ENCODE measurements at places on chromosomes 3 and 15. TPM values are rescaled to one million over a fixed set of nuclear protein-coding genes. Genes with fewer than 3 reads are reported as not detected.

DNA sequence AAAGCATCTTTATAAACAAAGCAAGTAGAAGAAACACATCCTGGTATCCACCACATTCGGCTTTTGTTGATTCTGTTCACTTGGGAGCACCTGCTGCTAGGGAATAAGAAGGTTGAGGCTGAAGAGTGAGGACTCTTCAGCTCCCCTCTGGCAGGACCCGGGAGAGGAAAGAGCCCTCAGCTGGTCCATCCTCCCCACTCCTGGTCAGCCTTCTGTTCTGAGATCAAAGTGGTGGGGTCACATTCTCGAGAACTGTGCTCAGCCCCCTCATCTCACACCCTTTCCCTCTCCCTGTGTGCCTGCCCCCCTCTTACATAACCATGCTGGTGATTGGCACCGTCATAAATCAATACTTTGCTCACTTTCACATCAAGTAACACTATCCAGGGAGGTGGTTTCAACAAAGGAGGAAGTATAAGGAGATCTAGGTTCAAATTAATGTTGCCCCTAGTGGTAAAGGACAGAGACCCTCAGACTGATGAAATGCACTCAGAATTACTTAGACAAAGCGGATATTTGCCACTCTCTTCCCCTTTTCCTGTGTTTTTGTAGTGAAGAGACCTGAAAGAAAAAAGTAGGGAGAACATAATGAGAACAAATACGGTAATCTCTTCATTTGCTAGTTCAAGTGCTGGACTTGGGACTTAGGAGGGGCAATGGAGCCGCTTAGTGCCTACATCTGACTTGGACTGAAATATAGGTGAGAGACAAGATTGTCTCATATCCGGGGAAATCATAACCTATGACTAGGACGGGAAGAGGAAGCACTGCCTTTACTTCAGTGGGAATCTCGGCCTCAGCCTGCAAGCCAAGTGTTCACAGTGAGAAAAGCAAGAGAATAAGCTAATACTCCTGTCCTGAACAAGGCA is at the start of gene NR1I2:
Gene NR1I2, plus strand, starts transcription at position 772 of the 869 bp plus-strand sequence.
- no peak for DNase-seq

Gene CYP1A2
- total RNA-seq: not detected

Gene CACNA2D2
- 1.6 TPM for total RNA-seq

GRCh38 chr15:101326026-101326315 is 30.9 kb upstream of the SNRPA1 start:
- no peak for DNase-seq

Gene TM4SF18
- total RNA-seq: 13.2 TPM

Gene SNURF
- 58.2 TPM for total RNA-seq

Gene MOBP
- not detected for total RNA-seq

Gene SELENOT
- total RNA-seq: 59.8 TPM

DNA sequence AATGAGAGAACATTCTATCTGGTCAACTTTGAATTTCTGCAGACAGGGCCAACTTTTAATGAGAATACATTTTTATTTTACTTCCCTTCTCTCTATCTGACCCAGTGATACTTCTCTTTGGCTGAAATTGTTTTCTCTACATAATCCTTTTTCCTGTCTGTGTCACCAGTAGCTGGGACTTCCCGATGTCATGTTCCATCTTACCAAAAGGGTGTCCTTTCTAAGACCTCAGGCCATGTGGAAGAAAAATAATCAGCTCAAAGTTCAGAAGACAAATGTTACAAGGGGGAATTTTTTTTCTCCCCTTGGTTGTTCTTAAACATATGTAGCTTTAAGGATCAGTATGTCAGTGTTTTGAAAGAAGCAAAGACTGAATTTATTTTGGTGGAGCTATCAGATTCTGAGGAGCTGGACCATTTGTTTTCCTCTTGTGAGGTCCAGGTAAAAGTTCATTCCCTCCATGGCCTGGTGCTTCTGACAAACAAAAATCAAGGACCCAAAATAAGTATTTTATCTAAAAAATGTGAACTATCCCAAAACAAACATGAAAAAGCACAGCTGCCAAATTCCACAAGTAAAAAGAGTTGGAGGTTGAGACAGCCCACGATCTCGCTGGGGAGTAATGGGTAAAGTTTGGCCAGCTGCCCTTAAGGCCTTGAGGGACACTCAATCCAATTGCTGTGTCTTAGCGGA is 859.4 kb upstream of the NR2F2 start:
- DNase-seq: no peak

Gene CASR
- not detected for total RNA-seq

DNA sequence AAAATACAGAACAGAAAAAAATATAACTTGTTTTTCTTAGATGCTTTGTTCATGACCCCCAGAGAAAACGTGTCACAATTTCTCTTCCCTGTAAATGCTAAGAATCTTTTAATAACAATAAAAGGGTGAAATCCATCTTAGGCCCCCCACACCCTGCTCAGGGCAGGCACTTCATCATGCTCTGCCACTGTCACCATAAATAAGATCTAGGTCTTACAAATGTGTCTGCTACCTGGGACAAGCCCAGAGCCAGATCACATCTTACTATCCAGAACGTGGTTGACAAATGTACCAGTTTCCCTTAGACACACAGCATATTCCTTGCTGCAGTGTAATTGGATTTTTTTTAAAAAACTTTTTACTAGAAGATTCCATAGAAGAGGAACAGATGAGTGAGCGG is 795.4 kb downstream of the AGBL1 start:
- DNase-seq: no peak

Gene RAD51
- total RNA-seq: 0.43 TPM

- no peak for DNase-seq
Observed at GRCh38 chr15:29289173-29289572, 19.6 kb upstream of the NSMCE3 start.

Gene ZMYND10
- not detected for total RNA-seq

DNA sequence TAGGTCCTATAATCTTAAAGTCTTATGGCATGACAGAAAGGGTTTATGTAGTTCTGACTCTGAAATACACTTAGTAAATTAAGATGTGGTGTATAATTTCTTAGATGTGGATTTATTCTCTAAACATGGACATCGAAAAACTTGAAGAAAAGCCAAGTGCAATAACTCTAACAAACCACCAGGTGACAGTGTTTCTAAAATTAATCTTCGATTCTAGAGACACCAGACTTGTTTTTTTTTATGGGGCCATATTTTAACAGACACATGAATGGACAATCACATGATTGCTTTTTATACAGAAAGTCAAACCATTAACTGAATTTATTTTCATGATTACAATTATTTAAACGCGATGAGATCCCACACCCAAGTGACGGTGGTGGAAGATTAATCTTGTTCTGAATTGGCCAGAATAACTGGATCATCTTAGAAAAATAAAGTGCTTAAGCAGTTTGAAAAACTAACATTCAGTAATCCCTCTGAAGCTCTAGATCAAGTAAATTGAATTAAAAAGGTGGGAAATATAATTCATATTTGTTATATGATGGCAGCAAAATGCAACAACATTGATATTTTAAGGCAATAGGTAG is 305.1 kb downstream of the LSAMP start:
- no peak for DNase-seq

DNA sequence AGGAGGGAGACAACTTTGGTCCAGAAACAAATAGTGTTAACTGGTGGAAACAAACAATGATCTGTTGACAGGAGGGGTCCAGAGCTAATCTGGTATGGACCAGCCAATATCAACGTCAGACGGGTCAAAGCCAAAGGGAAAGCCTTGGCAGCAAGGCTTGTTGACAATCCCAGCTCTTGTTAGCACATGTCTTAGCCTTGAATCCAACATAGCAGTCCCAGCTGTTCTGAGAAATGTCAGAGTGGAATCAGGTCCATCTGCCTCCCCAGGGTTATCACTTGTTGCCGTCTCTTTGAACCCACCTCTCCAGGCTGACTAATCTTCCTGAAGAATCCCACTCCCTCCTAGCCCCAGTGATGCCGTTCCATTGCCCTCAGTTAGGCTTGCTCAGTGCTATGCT is 404.6 kb upstream of the MCTP2 start:
- peak; percentile 50 for DNase-seq

Gene LYZL4
- not detected for total RNA-seq

- peak; percentile 73 for DNase-seq
Observed at GRCh38 chr15:40928821-40929659, at the start of gene DLL4. Gene DLL4 (plus strand): TSS chr15:40929340. CDS start chr15:40929669, 329 bp downstream.

Gene UMPS
- 6.1 TPM for total RNA-seq

DNA sequence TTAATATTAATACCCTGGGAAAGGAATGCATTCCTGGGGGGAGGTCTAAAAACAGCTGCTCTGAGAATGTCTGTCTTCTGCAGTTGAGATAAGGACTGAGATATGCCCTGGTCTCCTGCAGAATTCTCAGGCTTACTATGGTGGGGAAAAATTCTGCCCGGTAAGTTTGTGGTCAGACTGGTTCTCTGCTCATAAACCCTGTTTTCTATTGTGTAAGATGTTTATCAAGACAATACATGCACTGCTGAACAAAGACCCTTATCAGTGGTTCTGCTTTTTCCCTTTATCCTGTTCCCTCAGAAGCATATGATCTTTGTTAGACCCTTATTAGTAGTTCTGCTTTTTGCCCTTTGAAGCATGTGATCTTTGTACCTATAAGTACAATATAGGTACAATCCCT is 494.6 kb downstream of the CNTN6 start:
- DNase-seq: no peak

DNA sequence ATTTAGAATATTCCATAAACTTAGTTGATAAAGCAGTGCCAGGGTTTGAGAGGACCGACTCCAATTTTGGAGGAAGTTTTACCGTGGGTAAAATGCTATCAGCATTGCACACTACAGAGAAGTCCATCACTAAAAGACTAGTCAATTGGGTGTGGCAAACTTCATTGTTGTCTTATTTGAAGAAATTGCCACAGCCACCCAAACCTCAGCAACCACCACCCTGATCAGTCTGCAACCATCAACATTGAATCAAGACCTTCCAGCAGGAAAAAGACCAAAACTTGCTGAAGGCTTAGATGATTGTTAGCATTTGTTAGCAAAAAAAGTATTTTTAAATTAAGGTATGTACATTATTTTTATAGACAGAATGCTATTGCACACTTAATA is 60.5 kb downstream of the KLF13 start:
- no peak for DNase-seq

GRCh38 chr15:50257924-50258323 is 7.6 kb downstream of the HDC start:
- DNase-seq: no peak

All from Right ventricle myocardium superior (tissue), 1 donor.